Right kidney (tissue), 9 donors: ENCODE measurements at places on chromosomes 12 and 14.

DNA sequence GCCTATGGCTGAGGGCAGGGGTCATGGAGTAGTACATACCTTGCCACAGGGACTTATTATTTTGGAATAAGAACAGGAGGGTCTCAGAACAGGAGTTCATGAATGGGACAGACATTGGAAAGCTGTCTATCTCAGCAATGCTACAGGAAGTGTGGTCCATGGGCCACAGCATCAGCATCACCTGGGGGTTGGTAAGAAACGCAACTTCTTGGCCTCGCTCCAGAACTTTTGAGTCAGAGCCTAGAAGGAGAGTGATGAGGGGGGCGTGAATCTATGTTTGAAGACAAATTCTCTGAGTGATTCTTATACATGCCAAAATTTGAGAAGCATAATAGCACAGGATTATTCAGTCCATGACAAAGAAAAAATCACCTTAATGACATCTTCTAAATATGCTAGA is 156.6 kb downstream of the RPAP3 start:
- no peak for DNase-seq

GRCh38 chr12:30358671-30359070 is 337.0 kb downstream of the IPO8 start:
- no peak for DNase-seq

- DNase-seq = no peak
These were observed 3.8 kb downstream of the USP15 start for GRCh38 chr12:62263966-62264365.

GRCh38 chr14:66069830-66070541 is 416.2 kb upstream of the CCDC196 start:
- DNase-seq = no peak

GRCh38 chr12:62622177-62622576 is 155.6 kb downstream of the MON2 start:
- DNase-seq = no peak
